Stimulated activated naive B cell treated with anti-CD40 and anti-IgM and Interleukin-4, amounts not matched to agents 10 μg/mL and 1 μg/mL and 100 μg/mL, for 72 hours (primary cell): ENCODE measurements at places on chromosomes 6 and 20.

DNA sequence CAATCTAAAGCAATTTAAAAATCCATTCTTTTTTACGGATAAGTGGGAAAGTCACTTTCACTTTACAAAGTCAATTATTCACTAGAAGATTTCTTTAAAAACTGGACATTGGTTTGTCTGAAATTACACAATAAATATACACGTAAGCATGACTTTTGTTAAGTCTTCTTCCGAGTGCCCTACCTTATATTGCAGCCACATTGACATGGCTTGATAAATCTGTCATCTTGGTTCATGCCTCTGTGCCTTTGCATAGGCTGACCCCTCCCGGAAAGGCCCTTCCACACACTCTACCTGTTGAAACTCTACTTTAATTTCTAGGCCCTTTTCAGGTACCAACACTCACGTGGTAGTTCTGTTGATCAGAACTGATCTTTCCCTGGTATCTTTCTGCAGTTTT, 104.1 kb downstream of the SH3BGRL2 start:
- no peaks in the 10 kb centered on the region for H3K36me3 ChIP-seq
- DNase-seq: no peak
- no peak overlapping the region for H3K27ac ChIP-seq
- H3K27me3 ChIP-seq: no peaks in the 10 kb centered on the region
- no peaks in the 10 kb centered on the region for H3K4me1 ChIP-seq
- H3K4me3 ChIP-seq: no peak overlapping the region

DNA sequence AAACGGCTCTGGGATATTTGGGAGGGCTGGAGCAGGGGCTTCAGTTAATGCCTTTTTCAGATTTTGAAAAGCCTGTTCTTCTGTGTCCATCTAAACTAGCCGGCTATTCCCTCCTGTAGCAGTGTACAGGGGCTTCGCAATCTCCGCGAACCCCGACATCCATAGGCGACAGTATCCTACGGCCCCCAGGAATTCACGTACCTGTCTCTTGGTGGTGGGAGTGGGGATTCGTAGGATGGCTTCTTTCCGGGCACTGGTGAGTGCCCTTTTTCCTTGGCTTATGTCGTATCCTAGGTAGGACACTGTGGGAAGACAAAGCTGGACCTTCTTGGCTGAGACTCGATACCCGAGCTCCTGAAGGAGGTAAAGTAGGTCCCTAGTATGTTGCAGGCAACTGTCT, 153.1 kb downstream of the TRIM27 start:
- no peak overlapping the region for H3K27ac ChIP-seq
- DNase-seq: no peak
- peaks cover 5% of the 10 kb centered on the region for H3K4me1 ChIP-seq

DNA sequence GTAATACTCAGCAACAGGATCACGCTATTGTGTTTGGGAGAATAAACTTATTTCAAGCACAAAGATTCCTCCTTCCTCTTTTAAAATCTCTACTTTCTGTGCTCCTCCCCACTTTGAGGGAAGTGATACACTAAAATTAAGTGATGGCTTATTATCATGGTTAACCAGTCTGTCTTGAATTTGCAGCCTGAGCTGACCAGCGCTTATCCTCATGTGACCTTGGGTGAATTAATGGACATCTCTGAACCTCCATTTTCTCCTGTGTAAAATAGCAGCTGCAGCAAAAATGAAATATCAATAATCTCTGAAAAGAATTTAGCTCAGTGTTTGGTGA, 222.6 kb downstream of the BCAS1 start:
- H3K27me3 ChIP-seq: no peaks in the 10 kb centered on the region
- peak overlapping the region; percentile 66 for H3K4me3 ChIP-seq
- peaks cover 33% of the 10 kb centered on the region for H3K4me1 ChIP-seq
- peaks cover 3% of the 10 kb centered on the region for H3K36me3 ChIP-seq
- DNase-seq: no peak
- no peak overlapping the region for H3K27ac ChIP-seq

- peak; percentile 21 for DNase-seq
- peaks cover 17% of the 10 kb centered on the region for H3K27me3 ChIP-seq
- H3K36me3 ChIP-seq: no peaks in the 10 kb centered on the region
- peak overlapping the region; percentile 97 for H3K4me3 ChIP-seq
- peak overlapping the region; percentile 59 for H3K27ac ChIP-seq
These were observed 92.0 kb upstream of the PRDM1 start for GRCh38 chr6:105994118-105994590.

DNA sequence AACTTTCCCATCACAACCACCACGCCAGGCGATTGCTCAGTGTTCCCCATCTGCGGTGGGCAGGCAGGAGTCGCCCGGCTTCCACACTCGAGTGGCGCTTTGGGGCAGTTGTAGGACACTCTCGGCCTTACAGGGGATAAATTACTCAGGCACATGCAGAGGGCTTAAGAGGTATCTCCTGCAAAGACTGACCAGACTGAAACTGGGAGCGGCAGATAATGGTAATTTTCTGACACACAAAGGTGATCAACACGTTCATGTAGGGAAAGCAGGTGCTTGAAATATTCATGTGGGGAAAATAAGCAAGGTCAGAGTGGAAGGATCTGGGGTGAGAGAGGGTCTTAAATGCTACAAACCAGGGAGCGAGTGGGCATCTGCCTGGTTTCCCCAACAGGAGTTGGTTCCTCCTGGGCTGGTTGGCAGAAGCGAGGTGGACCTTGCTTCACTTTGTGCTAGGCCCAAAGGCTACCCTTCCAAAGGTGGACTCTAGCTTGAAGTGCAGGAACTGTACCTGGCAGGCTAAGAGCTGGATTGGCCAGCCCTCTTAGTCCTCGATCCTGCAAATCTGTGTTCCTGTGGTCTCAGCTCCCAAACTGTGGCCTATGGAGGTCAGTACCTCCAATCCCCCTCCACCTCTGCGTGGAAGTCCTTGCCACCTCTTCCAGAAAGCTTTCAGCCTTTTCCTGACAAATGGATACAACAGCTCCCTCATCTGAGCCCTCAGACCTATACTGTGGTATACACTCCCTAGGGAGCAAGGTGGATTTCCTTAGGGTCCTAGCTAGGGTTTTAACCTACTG, 16.7 kb downstream of the PLAGL2 start:
- H3K36me3 ChIP-seq: peaks cover 23% of the 10 kb centered on the region
- H3K4me1 ChIP-seq: peaks cover 19% of the 10 kb centered on the region
- H3K4me3 ChIP-seq: peak overlapping the region; percentile 72
- no peak for DNase-seq

- no peaks in the 10 kb centered on the region for H3K27me3 ChIP-seq
- DNase-seq: no peak
- H3K36me3 ChIP-seq: peaks cover 77% of the 10 kb centered on the region
- peak overlapping the region; percentile 77 for H3K27ac ChIP-seq
- H3K4me3 ChIP-seq: no peak overlapping the region
- H3K4me1 ChIP-seq: peaks cover 67% of the 10 kb centered on the region
These were observed 12.7 kb downstream of the STK35 start for GRCh38 chr20:2114127-2114959.

DNA sequence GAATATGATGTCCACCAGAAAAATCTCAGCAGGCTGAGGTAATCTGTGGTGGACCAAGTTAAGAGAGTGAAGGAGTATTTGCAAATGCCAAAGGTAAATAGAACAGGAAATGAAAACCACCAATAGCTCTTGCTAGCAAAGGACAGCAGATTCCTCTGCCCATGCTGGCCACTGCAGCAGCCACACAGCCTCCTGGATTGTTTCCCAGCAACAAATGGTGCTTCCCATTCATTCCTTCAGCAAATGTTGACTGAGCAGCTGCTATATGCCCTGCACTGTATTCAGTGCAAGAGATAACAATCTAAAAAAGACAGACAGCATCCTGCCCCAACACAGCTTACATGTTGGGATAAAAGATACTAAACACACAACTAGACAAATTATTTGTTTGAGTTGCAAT, 11.0 kb downstream of the ROS1 start:
- DNase-seq: no peak
- H3K27me3 ChIP-seq: peaks cover 15% of the 10 kb centered on the region
- H3K36me3 ChIP-seq: no peaks in the 10 kb centered on the region
- no peak overlapping the region for H3K4me3 ChIP-seq

DNA sequence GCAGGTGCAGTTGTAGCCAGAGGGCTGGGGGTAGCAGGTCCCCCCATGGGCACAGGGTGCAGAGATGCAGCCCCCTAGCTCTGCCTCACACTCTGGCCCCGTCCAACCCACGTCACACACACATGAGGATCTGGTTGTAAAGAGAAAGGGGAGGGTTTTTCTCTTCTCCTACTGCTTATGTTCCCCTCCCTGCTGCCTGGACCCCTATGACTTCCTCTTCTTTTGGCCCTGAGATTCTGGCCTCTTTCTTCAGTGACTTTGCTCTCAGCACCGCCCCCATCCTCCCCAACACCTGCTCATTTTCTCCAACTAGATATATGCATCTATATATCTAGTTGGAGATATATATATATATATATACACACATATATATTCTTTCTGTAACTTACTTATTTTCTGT, 9.7 kb downstream of the NOTCH4 start:
- no peak overlapping the region for H3K27ac ChIP-seq
- peaks cover 6% of the 10 kb centered on the region for H3K27me3 ChIP-seq
- H3K4me3 ChIP-seq: no peak overlapping the region
- peaks cover 11% of the 10 kb centered on the region for H3K4me1 ChIP-seq
- no peaks in the 10 kb centered on the region for H3K36me3 ChIP-seq
- no peak for DNase-seq

DNA sequence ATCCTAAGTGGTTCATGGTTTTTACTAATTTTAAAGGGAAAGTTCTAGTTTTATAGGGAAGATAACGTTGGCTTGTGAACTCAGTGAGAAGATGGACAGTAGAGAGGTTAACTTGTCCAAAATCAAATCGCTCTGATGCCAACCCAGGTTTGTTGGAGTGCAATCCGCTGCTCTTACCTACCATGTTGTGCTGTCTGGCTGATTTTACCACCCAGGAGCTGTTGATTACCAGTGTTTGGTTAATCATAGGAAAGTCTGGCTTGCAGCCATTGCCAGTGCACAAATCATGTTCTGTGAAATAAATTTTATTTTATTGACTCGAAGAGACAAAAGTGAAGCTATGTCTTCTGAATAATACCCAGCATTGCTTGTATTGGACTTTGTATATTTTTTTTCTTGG, 92.4 kb downstream of the PLCB4 start:
- no peaks in the 10 kb centered on the region for H3K27me3 ChIP-seq
- no peak overlapping the region for H3K27ac ChIP-seq
- peaks cover 2% of the 10 kb centered on the region for H3K4me1 ChIP-seq
- no peak for DNase-seq

- H3K4me1 ChIP-seq: peaks cover 3% of the 10 kb centered on the region
- H3K36me3 ChIP-seq: no peaks in the 10 kb centered on the region
- no peaks in the 10 kb centered on the region for H3K27me3 ChIP-seq
- DNase-seq: no peak
- H3K27ac ChIP-seq: no peak overlapping the region
These were observed 497.4 kb upstream of the SULF2 start for GRCh38 chr20:48282591-48283228.

- no peak for DNase-seq
- no peak overlapping the region for H3K4me3 ChIP-seq
- peaks cover 5% of the 10 kb centered on the region for H3K36me3 ChIP-seq
- H3K4me1 ChIP-seq: peaks cover 29% of the 10 kb centered on the region
These were observed 123.2 kb upstream of the RIPOR2 start for GRCh38 chr6:25058941-25059340.

DNA sequence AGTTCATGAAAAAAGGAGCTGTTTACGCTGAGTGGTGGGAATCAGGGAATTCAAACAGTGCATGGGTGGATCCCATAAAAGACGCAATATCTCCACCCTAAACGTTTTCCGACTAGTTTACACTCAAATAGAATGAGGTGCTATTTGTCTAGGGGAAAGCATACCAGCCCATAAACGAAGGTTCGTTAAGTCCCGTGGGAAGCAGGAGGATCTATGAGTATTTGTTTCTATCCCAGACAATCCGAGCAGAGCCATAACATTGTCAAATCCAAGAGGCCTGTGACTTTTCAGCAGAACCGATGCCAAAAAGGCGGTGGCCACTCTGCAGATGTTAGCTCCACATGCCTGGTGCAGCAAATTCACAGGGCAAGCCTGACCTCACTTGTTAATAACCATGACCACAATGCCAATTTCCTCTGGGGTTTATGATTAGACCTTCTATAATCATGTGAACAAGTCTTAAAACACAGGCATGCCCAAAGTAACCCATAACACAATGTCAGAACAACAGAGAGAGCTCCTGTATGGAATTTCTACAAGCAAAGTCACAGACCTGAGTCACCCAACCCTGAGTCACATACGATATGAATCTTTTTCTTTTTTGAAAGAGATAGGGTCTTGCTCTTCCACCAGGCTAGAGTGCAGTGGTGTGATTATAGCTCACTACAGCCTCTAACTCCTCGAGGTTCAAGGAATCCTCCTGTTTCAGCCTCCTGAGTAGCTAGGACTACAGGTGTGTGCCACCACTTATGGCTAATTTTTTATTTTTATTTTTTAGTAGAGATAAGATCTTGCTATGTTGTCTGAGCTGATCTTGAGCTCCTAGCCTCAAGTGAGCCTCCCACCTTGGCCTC, 123.3 kb downstream of the KIF13A start:
- no peak for DNase-seq

DNA sequence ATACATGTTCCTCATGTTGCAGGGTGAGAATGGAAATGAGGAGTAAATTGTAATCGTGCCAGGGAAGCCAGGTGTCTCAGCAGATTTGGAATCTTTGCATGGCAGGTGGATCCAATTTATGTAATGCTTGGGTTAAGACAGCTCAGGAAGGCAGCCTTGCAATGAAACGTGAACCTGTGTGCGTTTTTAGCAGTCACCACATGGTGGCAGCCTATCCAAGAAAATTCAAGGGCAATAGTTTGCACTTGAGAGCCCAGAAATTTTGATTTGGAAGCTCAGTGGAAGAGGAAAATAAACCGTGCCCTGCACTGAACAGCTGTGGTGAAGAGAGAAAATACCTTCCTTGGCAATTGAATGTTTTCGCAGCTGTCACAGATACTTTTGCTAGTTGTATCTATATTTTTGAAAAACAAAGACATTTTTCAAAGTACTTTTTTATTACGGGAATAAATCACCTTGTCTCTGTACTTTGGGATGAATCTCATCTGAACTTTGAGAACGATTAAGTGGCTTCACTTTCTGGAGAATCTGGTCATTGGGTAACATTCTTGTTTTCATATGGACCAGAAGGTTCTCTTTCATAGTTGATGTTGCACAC, 26.5 kb downstream of the MTHFD1L start:
- no peak overlapping the region for H3K27ac ChIP-seq
- peaks cover 62% of the 10 kb centered on the region for H3K36me3 ChIP-seq
- no peaks in the 10 kb centered on the region for H3K27me3 ChIP-seq
- H3K4me3 ChIP-seq: no peak overlapping the region

GRCh38 chr6:110980227-110980626, 1.6 kb upstream of the RPF2 start:
- H3K27me3 ChIP-seq: no peaks in the 10 kb centered on the region
- peak overlapping the region; percentile 99 for H3K4me3 ChIP-seq
- peak overlapping the region; percentile 99 for H3K27ac ChIP-seq
- H3K4me1 ChIP-seq: peaks cover 12% of the 10 kb centered on the region

DNA sequence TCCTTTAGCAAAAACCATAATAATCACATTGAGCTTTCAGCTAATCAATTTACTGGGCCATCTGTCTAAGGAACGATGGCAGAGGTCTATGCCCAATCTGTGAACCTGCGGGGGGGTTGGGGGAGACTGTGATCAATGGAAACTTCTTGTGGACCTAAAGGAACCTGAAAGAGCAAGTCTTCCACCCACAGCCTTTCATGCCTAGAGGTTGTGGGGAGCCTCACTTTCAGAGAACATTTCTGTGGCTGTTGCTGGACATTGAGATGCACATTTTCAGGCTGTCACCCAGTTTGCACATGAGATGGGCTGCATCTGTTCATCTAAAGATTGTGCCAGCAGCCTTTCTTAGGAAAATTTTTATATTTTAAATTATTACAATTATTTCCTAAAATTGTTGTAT, 310.0 kb upstream of the SPTLC3 start:
- H3K27me3 ChIP-seq: no peaks in the 10 kb centered on the region
- H3K4me3 ChIP-seq: no peak overlapping the region
- H3K4me1 ChIP-seq: no peaks in the 10 kb centered on the region
- no peaks in the 10 kb centered on the region for H3K36me3 ChIP-seq
